ENCODE measurements at places on chromosomes 16 and 17.

GRCh38 chr16:89322321-89323119 lies 105.0 kb downstream of the ZNF778 start:
- peak; percentile 21 for DNase-seq

DNA sequence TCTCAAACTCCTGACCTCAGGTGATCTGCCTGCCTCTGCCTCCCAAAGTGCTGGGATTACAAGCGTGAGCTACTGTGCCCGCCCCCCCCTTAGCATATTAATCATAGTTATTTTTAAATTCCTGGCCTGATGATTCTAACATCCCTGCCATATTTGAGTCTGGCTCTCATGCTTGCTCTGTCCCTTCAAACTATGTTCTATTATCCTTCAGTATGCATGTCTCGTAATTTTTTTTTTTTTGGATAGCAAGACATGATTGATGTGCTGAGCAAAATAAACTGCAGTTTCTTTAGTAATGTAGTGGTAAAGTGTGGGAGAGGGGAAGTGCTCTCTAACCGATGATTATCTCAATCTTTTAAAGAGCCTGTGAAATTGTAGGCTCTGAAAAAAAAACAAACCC lies 34.3 kb upstream of the TMEM92 start:
- no peak for DNase-seq

DNA sequence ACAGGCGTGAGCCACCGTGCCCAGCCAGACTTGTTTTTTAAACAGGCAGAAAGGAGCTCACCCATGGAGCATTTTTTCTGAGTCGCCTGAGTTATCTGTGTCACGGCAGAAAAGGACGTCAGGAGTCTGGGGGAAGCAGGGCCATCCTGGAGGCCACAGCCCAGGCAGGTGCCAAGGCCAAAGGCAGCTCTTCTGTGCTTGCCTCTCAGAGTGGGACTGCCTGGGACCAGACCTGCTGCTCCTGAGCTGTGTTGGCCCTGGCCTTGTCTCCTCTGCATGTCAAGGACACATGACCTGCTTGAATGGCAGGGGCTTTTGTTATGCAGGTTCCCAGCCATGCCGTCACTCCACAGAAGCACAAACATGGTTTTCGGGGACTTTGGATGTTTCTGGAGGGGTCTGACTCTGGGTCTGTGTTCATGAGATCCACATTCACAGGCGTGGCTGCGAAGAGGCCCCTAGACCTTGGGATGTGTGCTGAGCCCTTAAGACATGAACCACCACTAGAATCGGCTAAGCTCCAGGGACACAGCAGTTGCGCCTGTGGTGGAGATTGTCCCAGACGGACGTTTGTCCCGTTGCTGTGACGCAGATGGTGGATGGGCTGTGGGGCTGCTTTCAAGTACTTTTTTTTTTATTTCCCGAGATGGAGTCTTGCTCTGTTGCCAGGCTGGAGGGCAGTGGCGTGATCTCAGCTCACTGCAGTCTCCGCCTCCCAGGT lies 33.8 kb downstream of the FOXK2 start:
- no peak for DNase-seq

DNA sequence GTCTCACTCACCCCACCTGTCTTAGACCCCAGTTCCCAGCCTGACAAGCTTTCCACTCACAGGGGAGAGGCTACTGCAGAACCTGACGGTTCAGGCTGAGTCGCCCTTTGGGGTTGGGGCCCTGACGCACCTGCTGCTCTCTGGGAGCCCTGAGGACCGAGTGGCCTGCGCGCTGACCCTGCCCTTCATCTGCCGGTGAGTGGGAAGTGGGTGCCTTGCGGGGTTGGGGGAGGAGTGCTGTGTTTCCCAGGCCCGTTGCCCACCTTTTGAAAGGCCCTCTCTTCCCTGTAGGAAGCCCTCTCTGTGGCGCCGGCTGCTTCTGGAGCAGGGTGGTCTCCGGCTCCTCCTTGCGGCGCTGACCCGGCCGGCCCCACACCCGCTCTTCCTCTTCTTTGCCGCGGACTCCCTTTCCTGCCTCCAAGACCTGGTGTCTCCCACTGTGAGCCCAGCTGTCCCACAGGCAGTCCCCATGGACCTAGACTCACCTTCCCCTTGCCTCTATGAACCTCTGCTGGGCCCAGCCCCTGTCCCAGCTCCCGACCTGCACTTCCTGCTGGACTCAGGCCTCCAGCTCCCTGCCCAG lies 6.1 kb upstream of the TGFB1I1 start:
- no peak for DNase-seq

DNA sequence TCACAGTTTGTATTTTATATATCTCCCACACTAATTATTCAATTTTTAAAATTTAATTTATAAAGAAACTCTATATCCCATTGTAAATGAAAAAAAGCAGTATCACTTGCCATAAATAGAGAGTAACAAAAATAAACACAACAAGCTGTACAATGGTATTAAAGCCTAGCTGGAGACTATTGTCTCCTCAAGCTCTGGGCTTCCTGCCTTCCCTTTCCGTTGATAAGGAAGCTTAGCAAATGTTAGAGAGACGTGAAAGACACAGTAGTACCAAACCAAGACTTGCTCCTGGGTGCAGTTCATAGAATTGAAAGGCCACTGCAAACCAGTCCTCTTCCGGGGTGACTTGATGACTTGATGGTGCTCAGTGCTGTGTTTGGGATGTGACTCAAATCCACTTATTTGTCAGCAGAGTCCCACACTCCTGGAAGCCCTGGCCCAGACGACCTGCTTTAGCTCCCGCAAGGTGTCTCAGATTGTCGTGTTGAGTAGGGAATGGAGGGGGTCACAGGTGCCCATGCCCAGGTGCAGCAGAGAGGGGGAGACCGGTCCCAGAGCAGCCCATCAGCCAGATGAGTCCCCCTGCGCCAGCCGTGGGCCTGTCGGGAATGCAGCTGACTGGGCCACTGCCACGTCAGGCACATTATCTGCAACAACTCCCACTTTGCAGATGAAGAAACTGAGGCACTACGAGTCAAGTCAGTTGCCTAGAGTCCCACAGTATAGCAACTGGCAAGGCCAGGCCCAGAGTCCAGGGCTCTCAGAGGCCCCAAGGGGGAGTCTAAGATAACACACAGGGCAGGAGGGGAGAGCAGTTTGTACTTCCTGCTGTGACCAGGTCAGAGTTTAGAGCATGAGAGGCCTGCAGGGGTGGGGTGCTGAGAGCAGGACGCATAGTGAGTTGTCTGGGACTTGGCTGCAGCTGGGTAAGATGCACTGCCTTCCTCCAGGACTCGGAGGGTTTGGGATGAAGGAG lies 40.5 kb downstream of the PSME3IP1 start:
- DNase-seq, result no peak

DNA sequence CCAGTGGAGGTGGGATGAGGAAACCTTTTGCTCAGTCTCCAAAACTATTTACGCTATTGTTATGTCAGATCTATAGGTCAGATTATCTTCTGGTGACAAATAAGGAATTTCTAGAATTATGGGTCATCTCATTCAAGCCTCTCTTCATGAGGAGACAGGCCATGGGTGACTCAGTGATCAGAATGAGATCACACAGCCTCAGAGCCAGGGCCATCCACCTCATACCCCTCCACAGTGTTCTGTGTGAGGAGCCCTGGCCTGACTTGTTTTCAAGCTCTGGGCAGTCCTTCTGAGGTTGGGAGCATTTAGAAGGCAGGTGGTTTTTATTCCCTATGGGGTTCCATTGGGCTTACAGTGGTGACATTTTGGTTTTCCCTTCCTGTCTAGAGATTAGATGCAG lies 26.5 kb downstream of the YPEL2 start:
- no peak for DNase-seq

GRCh38 chr16:28494121-28494851 lies at the start of gene APOBR:
Gene APOBR (plus strand): TSS chr16:28494643. CDS start chr16:28494682, 39 bp downstream.
- DNase-seq, result no peak

DNA sequence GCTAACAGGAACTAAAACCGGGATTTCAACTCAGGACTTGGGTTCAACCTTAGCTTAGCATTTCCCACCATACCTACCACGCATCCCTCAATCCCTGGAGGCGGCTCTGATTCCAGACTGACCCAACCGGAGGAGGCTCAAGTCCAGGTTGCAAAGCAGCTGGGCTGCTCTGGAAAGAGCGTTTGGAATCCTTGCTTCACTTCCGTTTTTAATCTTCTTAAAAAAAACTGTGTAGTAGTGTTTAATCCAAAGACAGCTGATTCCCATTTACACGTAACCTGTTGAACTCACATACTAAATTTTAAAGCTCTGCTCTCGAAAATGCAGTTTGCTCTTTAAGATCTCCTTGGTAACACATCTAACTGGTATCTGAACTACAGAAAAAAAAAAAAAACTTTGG lies 50.0 kb downstream of the NXN start:
- DNase-seq, result no peak

GRCh38 chr16:87190288-87191230 lies 126.6 kb downstream of the C16orf95 start:
- DNase-seq, result no peak

DNA sequence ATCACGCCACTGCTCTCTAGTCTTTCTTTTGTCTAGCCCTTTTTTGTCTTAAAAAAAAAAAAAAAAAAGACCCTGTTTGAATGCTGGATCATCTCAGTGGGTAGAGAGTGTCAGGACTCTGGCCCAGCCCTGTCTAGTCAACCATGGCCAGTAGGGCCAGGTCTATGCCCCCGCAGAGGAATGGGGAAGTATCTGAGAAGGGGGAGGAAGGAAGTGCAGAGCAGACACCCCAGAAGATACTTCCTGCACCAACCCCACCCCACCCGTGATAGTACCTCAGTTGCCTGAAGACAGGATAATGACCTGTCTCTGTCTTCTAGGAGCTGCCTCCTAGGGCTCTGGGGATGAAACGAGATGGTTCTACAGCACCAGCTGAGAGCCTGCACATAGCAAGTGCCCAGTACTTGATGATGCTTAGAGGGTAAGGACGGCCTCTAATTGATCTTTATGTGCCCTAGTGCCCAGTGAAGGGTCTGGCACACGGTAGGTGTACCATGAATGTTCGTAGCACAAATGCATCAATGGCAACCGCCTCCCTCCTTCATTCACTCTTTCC lies 55.4 kb downstream of the ABAT start:
- DNase-seq, result no peak

DNA sequence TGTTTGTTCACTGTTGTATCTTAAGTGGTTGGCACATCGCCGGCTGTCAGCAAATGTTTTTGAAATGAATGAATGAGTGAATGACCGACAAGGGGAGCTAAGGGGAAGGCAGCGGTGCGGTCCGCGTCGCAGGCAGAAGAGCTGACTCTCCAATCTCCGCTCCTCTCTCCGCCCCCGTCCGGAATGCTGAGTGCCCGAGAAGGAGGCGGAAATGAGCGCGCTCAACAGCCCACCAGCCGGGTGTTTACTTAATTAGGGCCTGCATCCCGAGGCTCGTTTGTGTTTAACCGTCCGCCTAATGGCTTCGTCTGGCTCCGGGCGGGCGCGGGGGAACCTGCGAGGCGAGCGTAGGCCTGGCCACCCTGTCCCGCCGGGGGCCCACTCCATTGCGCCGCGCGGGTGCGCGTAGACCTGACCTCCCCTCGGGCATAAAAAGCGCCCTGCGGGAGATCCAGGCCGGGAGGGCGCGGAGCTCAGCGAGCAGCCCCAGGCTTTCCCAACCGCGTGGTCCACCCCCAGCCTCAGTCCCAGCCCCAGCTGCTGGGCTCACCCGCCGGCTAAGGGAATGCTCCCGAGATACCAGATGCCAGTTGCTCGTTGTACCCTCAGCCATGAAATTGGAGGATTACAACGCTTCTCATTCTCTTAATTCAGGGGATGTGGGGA lies 2.5 kb upstream of the CDH3 start:
- no peak for DNase-seq

- DNase-seq, result no peak
Observed at GRCh38 chr17:72358465-72358864, 237.6 kb downstream of the SOX9 start.

- no peak for DNase-seq
Observed at GRCh38 chr16:12546918-12547607, 256.6 kb downstream of the CPPED1 start.

DNA sequence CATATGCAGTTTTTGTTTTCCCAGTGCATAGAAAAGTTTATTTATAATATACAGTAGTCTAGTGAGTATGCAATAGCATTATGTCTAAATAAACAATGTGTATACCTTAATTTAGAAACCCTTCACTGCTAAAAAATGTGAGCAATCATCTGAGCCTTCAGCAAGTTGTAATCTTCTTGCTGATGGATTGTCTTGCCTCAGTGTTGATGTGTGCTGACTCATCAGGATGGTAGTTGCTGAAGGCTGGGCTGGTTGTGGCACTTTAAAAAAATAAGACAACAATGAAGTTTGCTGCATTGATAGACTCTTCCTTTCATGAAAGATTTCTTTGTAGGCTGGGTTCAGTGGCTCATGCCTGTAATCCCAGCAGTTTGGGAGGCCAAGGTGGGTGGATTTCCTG lies 13.9 kb upstream of the CAPNS2 start:
- DNase-seq, result no peak

DNA sequence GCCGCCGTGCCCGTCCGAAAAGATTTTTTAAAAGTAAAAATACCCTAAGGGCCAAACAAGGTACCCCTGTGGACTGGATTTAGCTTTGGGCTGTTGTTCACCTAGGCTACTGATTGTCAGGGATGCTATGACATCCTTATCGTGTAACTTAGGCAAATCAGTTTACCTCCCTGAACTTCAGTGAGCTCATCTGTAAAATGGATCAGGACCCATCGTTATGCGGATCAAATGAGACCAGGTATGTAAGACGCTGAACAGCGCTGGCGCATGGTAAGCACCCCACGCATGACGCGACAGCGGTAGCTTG lies 658 bp upstream of the ZNF771 start:
- DNase-seq, result no peak

DNA sequence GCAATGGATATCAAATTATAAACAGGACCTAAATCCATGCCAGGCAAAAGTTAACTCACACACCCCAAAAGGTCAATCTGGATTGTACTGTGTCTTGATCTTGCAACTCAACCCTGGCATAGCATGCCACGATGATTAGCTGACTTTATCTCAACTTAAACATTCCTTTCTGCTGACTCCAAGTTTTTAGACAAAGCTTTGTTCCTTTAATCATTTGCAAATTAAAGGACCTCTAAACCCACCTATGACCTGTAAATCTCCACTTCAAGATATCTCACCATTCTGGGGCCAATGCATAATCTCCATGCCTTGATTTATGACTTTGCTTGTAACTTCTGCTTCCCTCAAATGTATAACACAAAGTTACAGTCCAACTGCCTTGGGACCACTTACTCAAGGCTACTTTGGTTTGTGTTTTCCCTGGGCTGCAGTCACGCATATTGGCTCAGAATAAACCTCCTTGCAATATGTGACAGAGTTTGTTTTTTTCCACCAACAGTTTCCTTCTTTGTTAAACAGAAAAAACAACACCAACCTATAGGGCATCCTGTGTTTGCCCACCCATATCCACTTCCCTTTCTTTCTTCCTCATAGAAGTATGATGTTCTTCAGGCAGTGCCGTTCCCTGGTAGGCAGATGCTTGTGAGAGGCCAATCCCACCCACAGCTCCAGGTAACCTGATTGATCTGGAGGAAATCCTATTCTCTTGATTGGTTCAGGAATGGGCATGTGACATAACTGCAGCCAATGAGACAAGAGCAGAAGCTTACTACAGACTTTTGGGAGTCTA lies 390.6 kb upstream of the ERCC4 start:
- DNase-seq, result no peak

- DNase-seq, result no peak
Observed at GRCh38 chr17:10061111-10061845, 137.1 kb downstream of the GAS7 start.

GRCh38 chr17:2040219-2040827 lies 1.5 kb upstream of the OVCA2 start:
- DNase-seq, result no peak

GRCh38 chr17:79613195-79613772 lies 2.4 kb upstream of the RBFOX3 start:
- no peak for DNase-seq

GRCh38 chr17:58532555-58532951 lies 18.1 kb upstream of the MTMR4 start:
- DNase-seq, result no peak

- no peak for DNase-seq
Observed at GRCh38 chr17:38735161-38735997, 5.2 kb downstream of the CISD3 start.

- DNase-seq, result no peak
Observed at GRCh38 chr17:66493283-66494019, 191.0 kb downstream of the PRKCA start.

Data from NCI-H526 treated with DMSO at 0.1 percent for 48 hours (cell line).